AG10803 (cell line): ENCODE measurements at places on chromosomes 11 and 22.

DNA sequence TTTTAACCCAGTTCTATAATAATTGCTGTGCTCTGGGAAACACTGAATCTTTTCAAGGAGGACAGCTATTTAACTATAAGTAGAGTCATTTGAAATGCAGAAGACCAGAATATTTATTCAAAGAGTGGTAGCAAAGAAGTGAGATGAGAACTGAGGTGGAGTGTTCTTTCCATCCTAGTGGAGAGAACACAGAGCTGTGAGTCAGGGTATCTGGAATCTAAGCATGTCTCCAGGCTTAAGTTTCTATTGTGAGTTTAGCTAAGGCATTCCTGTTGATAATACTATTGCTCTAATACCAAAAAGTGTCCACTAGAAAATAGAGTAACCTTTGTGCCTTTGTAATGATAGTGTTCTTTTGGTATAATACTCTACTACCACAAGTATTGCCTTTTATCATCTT is 32.4 kb downstream of the JAM3 start:
- DNase-seq: peak; percentile 29

DNA sequence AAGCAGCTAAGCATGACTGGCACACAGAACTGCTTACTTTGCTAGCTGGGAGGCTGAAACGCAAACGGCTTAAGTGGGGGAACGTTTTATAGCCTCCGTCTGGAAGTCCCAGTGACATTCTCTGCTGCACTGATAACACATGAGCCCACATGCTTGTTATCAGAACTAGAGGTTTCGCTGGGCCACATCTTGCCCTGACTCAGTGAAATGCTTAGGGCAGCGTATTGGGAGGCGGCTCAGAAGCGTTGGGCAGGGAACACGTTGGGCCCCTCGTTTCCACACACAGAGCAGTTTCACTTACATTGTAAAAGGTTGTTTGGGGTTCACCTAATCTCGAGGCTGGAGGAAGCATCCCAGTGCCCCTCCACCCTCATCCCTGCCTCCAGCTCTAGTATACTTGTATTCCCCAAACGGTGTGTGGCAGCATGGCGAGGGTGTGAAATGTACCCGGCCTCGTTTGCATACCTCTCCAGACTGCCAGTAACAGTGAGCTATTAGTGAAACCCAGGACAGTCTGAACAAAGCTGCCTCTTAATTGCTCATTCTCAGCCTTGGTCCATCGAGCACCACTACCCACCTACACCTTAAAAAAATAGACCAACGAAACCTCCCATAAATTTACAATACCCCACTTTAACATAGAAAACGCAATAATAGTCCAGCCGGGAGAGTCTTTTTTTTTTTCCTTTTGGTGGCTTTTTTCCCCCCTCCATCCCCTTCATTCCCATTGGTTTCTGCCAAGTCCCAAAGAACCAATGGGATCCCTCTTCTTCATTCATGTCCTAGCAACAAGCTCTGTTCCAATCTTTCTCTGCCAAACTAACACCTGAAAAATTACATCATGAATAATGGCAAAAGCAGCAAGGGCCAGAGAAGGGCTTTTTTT is 218.8 kb upstream of the SORL1-AS1 start:
- peak; percentile 9 for DNase-seq

- DNase-seq: no peak
Observed at GRCh38 chr22:21802673-21803072, 64.8 kb downstream of the MAPK1 start.

- DNase-seq: no peak
Observed at GRCh38 chr22:44446483-44446882, 51.5 kb downstream of the RTL6 start.

DNA sequence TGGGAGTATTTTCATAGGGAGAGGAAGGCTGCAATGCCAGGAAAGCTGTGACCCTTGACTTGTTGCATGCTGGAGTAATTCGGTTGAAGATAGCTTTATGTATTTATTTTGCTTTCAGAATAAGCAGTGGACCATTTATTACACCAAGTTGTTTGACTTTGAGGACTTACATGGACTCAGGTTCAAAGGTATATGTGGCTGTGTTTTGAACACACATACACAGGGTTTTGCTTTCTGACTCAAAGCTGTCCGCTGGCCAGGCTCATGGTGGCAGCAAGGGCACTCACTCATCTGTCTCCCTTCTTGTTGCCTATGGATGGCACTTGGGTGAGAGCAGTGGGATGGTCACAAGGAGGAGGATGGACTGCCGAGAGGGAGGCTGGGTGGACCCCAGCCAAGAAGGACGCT is 6.5 kb downstream of the TIMP3 start:
- DNase-seq: no peak
